ENCODE measurements at places on chromosomes 5 and 9.

GRCh38 chr5:444226-444625 is 1.2 kb downstream of the EXOC3 start:
- DNase-seq = no peak

GRCh38 chr5:69238760-69239251 is 4.1 kb downstream of the CDK7 start:
- DNase-seq = no peak

- no peak for DNase-seq
Measured at GRCh38 chr9:35010351-35010958, 20.9 kb downstream of the DNAJB5 start.

GRCh38 chr9:132507670-132508469 is 74.5 kb upstream of the BARHL1 start:
- peak; percentile 52 for DNase-seq

Data from stimulated activated naive CD8-positive, alpha-beta T cell treated with anti-CD3 and anti-CD28 coated beads, Interleukin-15, amount 100 ng/mL, for 72 hours (primary cell).